T follicular helper cell (primary cell): ENCODE measurements at places on chromosomes 4 and X.

DNA sequence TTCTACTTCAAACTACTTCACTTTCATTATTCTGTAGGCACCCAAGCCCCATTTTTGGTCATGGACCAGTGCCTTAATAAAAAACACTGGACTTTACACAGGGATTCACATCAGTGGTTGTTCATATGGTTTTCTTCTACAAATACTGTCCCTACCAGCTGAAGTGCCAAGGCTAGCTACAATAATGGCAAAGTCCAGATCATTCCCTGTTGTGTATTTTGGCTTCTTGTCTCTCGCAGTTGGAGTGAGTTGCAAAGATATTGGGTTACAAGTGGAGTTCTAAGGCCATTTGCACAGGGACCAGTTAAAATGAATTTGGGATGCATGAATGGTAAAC, 16.7 kb upstream of the ANKRD17 start:
- no peak for DNase-seq

DNA sequence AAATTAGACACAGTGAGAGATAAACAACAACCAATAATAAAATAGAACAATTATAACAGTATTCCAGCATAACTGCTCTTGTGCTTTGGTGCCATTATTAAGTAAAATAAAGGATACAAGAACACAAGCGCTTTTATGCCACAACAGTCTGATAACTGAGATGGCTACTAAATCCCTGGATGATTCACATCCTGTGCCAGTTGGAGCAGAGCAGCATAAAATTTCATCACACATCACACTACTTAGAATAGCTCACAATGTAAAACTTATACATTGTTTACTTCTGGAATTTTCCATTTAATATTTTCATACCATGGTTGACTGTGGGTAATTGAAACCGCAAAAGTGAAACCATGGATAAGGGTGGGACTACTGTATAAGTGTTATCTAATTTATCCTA, 399.9 kb upstream of the CNKSR2 start:
- no peak for DNase-seq

DNA sequence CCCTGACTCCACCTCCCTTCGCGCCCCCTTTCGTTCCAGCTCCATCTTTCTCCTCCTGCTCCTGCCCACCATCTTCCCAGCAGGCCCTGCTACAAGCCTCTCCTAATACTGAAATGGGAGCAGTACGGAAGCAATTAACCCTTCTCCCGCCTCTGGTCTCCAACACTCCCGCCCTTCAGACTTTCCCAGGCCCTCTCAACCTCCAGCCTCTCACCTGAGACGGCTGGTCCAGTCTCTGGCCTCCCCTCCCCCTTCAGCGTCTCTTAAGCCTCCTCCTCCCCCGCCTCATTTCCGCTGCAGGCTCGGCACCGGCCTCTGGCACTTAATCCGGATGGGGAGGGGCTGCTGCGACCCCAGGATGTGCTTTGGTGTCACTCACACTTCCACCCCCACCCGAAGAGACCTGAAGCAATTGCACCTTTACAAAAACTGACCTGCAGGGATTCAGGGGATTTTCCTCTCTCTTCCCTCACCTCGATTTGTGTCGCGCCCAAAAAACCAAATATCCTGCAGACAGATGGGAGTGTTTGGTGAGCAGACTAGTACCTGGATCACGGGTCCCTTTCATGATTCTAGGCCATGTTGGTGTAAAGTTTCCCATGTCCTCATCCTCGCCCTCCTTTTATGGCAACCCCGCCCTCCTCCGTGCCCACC, 657 bp downstream of the TCEAL8 start:
- no peak for DNase-seq

DNA sequence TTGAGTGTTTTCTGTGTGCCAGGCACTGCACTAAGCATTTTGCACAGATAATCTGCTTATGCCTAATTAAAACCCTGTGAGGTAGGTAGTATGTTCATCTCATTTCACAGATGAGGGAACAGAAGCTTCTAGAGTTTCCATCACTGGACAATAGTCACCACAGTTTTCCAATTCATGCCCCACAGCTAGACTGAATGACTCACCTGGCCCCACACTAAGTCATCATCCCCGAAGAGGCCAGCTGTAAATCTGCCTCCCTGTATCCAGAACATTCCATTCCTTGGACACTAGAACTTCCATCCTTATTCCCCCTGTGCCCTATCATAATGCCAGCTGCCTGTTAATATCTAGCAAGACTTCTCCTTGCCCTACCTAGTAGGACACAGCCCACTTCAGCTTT, 40.9 kb upstream of the NYX start:
- no peak for DNase-seq

GRCh38 chr4:39472396-39472795, 13.5 kb downstream of the LIAS start:
- no peak for DNase-seq

DNA sequence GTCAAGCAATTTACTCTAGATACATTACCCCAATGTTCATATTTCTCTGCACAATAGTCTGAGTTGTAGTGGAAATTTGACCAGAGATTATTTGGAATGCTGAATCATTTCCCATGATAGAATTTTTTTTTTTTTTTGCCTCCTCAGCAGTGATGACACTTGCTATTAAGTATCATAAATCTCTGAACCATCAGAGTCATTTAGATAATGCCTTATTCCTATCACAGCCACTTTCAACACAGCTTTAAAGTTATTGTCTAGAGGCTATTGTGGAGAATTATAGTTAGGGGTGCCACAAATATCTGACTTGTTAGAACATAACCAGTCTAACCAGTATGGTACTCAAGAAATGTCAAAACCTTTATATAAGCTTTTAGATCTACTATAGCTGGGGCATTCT, 79.8 kb downstream of the LCORL start:
- DNase-seq = no peak

DNA sequence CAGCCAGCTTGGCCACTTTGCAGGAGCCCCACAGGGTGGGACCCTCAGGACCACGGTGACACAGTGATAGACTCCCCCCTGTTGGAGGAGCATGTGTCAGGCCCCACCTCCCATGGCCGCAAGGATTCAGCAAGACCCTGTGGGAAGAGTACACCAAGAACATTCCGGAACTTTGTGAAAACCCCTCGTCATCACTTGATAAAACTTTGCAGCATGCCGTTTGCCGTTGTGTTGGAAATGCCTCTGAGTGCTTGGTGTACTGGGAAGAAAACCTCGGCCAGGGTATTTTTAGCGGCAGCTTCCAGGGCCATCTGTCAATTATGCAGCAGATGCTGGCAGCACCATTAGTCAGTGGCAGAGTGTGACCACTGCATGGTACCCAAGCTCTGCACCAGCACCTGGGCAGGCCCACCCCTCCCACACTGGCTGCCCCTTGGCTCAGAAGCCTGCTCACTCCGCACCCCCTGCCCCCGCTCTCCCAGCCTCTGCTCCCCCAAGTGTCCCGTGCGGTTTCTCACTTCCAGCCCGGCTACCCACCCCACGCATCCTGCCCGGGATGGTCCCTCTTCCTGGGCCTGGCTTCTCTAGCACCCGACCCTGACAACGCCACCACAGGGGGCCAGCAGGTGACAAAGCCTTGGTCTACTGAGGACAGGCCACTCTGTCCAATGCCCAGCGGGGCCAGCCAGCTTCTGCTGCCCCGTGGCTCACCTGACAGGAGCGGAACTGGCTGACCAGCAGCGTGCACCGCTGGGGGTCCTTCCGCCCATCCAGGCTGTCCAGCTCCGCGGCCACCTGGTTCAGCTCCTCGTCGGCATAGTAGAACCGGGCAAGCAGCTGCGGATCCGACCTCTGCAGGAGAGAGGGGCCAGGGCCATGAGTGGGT, 65.0 kb downstream of the ZFYVE28 start:
- no peak for DNase-seq

DNA sequence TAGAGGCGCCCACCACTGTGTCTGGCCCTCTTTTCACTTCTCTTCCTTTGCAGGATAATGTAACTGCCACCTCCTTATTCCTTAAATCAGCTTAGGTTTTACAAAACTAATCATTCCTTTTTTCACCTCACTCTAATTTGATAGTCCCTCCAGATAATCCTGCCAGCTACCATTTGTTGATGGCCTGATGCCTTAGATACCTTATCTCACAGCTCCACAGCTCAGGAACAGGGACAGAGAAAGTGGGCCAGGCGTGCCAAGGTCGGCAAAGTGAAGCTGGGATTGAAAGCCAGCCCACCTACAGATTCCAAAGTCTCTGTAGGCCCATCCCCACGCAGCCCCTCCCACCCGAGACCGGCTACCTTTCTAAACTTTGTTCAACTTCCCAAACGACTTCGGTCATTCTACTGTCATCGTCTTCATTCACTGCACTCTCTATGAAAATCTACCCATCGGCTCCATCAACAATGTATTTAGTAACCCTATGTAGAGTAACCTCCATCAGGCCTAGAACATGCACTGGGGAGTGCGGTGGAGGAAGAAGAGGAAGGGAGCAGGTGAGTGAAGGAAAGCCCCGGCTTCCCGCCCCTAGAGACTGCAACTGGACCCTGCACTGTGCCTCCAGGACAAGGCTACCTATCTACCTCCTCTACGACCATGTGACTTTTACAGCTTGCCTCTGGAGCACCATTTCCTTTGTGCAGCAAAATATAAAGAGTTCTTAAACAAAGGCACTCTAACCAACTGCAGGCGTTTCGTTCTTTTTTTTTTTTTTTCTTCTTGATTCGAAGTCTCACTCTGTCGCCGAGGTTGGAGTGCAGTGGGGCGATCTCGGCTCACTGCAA, 1.5 kb downstream of the CASP6 start:
- DNase-seq = no peak

DNA sequence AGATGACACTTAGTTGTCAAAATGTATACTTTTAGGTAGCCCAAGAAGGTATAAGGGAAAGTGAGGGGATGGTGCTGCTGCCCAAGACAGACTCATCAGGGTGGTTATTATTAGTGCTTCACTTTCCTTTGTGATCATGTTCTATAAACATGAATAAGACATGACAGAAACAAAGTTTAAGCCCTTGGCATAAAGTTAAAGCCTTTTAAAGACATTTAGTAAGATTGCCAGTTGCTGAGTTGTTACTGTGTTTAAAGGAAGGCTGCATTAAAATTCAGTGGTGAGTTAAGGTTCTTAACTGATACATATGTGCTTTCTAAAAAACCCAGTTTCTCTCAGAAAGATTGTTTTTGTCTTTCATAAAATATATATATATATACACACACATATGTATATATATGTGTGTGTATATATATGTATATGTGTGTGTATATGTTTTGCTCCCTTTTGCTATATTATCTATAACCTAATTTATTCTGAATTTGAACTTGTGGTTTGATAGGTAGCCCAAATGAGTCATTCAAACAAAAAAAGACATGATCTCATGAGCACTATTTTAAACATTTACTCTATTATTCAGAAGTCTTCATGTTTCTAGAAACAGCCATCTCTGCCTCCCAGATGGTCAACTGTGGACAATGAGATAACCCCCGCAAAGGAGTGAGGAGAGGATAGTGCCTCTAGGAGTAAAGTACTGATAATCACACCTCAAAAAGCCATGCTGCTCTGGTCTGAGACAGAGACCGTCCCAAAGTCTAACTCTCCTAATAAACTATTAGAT, 98.1 kb upstream of the OTUD4 start:
- DNase-seq = no peak

DNA sequence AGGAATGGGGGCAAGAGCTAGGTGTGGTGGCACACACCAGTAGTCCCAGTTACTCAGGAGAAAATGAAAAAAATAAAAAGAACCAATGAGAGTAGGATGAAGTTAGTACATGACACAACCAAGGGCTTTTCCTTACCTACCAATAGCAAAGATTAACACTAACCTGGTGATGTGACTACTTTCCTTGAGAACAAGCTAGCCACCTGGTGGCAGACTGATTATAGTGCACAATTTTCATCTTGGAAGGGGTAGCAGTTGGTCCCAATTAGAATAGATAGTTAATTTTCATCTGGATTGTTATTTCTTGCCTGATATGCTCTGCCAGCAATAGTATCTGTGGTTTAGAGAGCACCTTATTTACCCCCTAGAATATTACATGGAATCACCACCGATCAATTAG, 1216.8 kb upstream of the PABPC4L start:
- no peak for DNase-seq

DNA sequence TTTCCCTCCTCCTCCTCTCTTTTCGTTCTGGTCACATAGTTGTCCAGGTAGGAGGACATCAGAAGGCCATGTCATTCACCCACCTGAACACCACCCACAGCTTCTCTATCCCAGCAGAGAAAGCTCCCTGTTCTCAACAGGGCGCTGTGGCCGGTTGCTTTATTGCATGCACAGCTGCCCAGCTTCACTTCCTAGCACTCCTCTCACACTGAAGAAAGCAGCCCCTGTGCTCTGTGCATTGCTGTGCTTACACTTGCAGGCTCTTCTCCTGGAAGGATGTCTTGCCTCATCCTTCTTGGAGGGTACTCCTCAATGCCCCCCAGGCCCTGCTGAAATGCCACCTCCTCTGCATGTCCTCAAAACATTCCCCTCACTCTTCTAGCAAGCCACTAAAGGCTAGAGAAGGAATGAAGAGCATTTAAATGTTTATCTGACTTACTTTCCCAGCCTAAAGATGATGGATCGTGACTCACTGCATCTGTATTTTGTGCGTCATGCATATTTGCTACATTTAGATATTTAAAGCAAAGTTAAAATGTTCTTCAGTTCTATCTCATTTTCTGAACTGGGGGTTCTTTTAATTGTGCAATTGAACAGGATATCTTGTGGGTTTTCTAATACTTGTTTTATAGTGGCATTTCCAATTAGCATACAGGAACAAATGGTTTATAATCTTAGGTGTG, 186.4 kb upstream of the PUDP start:
- no peak for DNase-seq

- DNase-seq = no peak
Measured at GRCh38 chr4:61923179-61923578, 723.1 kb downstream of the ADGRL3 start.

- no peak for DNase-seq
Measured at GRCh38 chr4:156685308-156685707, 286.3 kb downstream of the PDGFC start.

DNA sequence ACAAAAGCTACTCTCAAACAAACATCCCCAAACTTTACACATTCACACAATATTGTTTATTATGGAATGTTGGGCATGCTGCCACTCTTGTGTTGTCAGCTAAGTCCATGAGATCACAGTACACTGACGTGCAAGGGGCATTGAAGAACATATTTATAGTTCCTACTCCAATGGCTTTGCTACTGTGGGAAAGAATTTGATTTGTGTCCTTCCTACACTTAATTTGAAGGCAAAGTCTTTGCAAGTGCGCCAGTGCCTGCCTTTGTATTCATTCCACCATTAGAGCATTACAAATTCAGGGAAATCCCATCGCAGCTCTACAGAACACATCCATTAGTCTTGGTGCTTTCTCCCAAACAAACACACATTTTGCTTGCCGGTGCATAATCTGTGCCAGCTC, 45.4 kb upstream of the FTHL17 start:
- DNase-seq = no peak

- no peak for DNase-seq
Measured at GRCh38 chr4:122833999-122834398, 7.4 kb downstream of the FGF2 start.
